ENCODE measurements at places on chromosomes 3 and 15.

DNA sequence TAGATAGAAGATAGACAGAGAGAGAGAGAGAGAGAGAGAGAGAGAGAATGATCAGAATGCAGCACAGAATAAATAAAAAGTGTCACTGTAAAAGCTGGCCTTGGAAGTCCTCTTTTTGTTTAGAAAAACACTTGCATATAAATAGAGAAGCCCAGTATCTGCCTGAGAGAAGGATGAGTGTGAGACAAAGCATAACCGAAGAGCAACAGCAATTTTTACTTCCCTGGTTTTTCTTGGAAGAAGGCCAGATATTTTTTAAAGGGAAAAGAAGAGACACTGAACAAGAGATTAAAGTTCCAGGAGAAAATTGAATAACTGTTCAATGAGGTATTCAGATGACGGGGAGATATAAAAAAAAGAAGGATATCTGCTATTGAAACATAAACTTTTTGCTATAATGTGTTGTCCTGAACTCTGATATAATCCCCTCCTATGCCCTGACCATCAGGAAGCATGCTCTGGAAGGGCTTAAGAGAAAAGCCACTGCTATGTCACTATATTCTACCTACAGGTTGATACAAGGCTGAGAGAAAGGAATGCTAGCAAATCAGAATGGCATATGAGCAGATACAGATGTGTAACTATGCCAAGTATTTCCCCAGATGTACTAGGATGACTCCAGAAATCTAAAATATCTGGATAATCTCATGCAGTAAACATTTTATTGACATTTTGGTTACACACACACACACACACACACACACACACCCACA lies 358.9 kb downstream of the RBMS3 start:
- no peak for DNase-seq

GRCh38 chr3:114460459-114460858 lies 166.6 kb downstream of the TIGIT start:
- no peak for DNase-seq

DNA sequence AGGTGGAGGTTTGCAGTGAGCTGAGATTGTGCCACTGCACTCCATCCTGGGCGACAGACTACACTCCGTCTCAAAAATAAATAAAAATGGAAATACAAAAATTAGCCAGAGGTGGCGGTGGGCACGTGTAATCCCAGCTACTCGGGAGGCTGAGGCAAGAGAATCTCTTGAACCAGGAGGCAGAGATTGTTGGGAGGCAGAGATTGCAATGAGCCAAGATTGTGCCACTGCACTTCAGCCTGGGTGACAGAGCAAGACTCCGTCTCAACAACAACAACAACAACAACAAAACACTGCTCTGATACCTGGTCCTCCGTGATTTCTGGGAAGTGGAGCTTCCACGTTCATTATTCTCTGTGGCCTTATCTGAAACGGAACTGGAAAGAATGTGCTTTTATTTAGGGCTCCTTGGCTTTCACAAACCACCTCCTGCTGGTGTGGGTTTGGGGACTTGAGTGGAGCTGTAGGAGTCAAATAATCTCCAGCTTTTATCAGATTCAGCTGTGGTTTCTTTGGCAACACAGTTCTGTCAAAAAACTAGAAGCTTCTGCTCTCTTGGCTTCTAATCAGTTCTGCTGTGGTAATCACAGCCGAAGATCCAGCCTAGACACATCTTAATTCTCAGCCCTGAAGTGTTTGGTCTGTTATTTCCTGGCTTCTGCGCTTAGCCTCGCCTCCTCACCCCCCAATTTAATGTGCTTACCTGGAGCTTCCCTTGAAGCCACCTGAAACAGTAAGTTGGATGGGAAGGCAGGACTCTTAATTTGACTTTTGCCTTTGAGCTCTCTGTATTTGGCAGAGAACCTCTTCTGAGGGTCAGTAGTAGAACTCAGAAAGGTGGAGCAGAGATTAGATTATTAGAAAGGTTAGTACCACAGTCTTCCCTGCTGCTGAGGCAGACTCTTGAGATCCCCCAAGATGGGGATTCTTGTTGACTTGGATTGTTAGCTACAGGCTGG lies 21.4 kb downstream of the IRAK2 start:
- no peak for DNase-seq

GRCh38 chr3:4394048-4394447 lies 73.0 kb downstream of the SUMF1 start:
- DNase-seq: no peak

DNA sequence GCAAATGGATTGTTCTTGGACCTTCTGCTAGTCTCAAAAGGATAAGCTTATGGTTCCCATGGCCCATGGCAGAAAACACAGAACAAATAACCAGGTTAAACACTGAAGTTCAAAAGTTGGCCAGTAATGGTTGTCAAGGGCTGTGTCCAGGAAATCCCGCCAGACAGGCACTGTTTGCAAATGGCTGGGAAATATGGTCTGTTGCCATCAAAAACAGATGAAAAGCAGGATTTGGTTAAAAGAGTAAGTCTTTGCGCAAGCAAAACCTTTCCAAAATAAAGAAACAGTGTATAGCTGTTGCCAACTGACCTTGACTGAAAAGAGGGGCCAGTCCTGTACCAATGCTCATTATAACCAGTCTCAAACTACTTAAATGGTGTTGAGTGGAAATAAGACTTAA lies 58.6 kb downstream of the WWTR1 start:
- DNase-seq: no peak

- DNase-seq: no peak
These were observed 628.5 kb downstream of the ROBO2 start for GRCh38 chr3:77668376-77668775.

GRCh38 chr3:57154470-57155309 lies 10.5 kb downstream of the IL17RD start:
- DNase-seq: no peak

All from HCT116 (cell line).